ENCODE measurements at places on chromosomes 1 and 21.

GRCh38 chr1:206518743-206519142, 11.4 kb downstream of the RASSF5 start:
- no peak for DNase-seq

GRCh38 chr1:37146071-37146470, 111.8 kb upstream of the GRIK3 start:
- no peak for DNase-seq

DNA sequence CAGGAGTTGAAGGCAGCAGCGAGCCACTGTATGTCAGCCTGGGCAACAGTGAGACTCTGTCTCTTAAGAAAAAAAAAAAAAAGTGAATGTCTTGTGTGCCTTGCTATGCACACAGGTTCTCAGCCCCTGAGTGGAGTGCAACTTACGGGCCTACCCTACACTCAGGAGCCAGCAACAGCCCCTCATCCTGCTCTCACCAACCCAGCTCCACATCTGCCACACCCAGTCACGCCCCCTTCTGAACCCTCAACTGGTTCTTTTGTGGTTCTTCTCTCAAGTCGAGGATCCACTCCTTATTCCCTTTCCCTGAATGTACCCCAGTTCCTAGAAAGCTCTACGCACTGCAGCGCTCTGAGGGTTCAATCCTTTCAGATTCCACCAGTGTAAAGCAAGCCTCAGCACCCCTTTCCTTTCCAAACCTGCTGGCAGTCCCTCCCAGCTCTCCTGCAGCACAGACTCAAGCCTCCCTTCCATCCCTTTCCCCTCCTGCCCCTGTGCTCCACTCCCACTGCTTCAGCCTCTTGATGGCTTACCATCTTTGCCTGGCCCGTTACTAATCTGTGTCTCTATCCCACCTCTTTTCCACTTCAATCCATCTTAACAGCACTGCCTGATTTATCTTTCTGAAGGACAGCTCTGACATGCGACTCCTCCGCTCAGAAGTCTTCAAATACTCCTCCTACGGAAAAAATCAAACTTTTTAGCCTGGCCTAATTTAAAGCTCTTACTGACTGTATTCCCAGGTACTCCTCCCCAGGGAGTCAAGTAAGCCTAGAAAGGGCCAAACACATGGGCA, 38.1 kb downstream of the GNB1 start:
- no peak for DNase-seq

GRCh38 chr1:13597166-13597565, 13.5 kb downstream of the PDPN start:
- DNase-seq = no peak

- no peak for DNase-seq
These were observed 8.2 kb downstream of the PAFAH2 start for GRCh38 chr1:25989440-25990234.

DNA sequence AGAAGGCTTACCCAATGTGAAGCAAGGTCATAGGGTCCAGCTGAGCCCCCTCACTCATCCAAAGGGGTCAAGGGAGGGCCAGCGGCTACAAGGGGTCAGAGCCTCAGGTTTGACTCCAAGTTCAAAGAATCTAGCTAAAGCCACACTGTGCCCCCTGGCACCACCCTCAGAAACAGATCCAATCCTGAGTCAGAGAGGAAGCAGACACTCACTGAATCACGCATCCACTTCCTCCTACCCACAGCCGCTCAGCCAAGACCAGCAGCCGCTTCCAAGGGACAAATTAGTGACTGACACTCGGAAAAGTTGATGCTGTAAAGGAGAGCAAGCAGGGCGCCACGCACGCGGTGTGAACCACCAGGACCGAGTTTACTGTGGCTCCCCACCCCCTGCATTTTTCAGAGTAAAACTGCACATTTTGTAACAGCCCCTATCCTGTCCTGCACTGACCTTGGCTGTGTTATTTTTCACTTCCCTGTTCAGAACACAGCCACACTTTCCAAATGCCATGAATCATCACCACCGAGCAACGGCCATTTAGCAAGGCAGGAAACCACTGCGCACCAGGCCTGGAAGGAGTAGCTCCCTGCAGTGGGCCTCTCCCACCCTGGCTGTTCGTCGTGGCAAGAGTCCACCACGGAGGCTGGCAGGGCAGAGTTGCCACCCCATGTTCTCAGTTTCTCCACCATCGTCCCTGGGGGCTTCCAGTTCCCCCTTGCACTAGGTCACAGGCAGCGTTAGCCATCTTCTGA, 147.8 kb downstream of the TOMM20 start:
- DNase-seq = peak; percentile 89

DNA sequence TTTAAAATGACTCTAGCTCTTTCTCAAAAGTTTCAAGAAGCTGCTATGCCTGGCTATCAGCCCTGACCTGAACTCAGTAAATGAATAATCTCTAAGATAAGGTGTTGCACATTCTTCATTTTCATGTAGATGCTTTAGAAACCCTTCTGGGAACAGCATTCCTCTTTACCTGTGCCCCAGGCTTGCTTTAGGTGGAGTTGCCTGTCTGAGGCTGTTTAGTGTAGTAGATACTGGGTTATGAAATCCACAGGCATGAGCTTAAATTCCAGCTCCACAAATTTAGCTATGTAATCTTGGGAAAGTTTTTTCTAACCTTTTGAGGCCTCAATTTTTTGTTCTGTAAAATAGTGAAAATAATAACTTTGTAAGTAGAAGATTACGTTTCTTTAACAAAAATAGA, 41.6 kb downstream of the ATP6V1G3 start:
- no peak for DNase-seq

- peak; percentile 84 for DNase-seq
These were observed 24.8 kb upstream of the TMEM51 start for GRCh38 chr1:15128520-15129313.

DNA sequence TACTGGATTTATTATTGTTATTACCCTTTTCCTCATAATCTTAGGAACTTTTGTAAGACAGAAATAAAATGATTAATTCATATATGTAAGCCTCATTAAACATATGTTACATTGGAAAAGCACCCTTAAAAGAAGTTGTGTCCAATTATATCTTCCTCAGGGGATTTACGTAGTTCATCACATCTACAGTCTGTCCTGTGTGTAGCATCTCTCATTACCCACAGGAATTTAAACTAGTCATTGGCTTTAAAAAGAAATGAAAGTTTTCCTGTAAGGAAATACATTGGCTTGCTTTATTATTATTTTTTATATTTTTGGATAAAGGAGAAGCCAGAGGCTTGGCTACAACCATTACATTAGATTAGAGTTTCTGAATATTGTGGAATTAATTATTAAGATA, 56.1 kb downstream of the SWT1 start:
- no peak for DNase-seq

DNA sequence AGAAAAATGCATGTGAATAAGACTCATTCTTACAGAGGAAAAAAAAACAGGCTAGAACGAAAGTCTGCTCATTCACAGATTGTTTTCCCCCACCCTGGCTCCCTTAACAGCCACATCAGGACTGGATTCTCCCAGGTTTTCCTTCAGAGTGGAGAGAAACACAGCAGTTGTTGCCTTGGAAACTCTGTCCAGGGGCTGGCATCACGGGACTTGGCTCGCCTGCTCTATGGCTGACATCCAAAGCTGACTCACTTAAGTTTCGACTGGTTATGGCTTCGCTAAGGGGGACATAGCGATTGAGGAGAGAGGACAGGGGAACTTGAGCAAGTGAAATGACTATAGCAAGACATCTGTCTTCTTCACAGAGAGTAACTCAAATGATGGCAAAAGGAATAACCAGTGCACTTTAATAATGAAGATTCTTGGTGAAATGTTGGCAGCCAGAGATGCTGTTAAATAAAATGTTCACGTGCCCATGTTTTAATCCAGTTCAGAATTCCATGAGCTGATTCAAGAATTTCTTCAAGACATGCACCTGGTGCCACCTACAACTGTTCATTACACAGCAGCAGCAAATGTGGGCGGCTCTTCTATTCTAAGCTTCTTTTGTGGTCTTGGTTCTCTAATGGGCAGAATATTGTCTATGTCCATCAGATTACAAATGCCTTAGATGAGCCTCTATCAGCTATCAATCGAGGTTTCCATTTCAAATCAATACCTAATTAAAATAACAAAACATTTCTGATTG, 21.8 kb downstream of the MIS18A start:
- no peak for DNase-seq

DNA sequence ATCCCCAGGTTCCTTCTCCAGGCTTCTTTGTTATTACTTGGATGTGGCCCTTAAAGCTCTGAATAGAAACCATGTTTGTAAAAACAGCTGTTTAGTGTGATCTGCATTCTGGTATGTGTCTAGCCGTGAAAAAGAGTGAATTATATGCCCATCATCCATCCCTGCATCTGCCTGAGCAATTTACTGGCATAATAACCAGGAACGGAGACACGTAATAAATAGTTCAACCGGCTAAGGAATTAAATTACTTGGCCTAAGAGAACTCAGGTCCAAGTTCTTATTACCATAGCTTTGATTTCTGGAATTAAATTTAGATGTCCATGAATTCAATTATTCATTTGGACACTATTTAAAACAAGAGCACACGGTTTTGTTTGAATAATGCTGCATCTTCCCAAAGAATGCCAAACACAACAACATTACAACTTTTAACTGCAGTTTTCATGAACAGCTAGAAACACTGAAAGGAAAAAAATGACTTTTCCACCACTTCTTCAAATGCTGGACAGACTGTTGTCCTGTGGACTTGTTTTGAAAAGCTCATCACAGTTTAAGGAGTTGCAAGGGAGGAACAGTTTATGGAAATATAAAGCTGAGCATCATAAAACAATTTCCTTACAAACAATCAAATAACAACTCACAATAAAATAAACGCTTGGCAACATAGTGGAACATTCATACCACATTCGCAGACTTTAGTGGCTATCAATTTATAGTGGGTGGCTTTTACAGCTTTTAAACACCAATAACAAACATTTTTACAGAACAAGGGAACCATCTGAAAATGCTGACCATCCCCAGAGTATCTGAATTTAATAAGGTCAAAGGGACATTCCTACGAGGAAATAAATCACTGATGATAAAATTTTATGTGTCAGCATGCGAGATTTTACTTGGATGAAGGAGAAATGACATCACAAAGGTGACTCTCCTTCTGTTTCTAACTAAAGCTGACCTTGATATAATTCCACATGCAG, 144.7 kb downstream of the APP start:
- DNase-seq = no peak

GRCh38 chr1:6208723-6209660, 3.1 kb downstream of the RNF207 start:
- DNase-seq = peak; percentile 13

DNA sequence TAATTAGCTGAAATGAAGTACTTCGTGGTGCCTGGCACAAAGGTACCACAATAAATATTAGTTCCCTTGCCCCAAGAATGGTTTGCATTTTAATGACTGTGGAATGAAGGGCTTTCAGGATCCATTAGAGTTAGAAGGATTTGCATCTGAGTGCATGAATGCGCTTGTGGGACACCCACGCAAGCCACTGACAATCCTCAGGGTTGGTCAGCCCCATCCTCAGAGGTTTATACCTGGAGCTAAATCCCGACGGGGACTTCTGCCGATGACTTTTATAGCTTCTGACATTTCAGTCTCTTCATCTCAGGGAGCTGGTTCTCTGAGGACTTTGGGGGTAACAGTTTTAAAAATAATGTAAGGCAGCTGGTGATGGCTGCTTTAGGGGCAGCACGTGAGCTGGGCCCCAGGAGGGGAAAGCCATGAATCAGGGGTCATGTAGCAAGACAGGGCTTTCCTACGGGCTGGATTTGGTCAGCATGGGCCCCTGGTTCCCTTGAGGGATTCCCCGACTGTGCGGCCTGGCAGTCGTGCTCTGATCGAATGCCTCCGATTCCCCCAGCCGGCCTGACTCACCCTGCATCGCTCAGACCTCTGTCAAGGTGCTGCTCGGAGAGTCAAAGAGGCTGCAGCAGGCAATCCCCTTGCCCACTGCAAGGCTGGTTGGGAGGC, 20.8 kb upstream of the IL10 start:
- no peak for DNase-seq
